ENCODE measurements at places on chromosomes 11 and 22.

- no peak for DNase-seq
Measured at GRCh38 chr22:47030143-47030661, 267.8 kb downstream of the TBC1D22A start.

DNA sequence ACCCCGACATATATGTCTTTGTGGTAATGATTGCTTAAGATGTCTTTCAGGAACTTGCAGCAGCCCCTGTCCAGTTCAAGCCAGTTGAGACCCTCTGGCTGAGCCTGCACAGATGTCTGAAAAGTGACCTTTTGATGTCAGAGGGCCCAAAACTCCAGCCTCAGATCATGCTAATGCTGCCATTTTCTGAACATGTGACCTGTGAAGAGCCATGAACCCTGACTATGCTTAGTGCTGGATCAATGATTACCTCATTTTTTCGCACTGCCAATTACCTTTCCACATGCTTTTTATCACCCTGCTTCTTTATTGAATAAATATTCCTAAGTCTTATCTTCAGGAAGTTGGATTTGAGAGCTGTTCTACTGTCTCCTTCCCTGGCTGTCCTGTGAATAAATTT lies 6.9 kb upstream of the CYP2R1 start:
- no peak for DNase-seq

DNA sequence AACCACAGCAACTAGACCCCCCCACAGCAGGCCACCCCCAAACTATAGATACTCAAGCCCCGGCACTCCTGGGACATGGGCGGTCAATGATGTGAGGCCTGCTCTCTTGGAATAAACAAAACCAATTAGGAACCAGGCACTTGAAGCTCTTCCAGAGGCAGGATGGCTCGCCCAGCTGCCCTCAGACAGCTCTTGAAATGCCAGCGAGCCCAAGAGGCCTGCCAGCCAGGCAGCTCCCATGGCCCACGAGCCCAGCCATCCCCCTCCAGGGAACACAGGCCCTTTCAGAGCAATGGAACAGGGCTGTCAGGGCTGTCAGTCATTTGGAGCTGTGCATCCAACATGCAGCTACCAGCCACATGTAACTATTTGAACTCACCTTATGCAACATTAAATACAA lies 34.0 kb upstream of the TFIP11 start:
- DNase-seq: no peak

- no peak for DNase-seq
Measured at GRCh38 chr11:128412847-128413791, 174.2 kb downstream of the ETS1 start.

DNA sequence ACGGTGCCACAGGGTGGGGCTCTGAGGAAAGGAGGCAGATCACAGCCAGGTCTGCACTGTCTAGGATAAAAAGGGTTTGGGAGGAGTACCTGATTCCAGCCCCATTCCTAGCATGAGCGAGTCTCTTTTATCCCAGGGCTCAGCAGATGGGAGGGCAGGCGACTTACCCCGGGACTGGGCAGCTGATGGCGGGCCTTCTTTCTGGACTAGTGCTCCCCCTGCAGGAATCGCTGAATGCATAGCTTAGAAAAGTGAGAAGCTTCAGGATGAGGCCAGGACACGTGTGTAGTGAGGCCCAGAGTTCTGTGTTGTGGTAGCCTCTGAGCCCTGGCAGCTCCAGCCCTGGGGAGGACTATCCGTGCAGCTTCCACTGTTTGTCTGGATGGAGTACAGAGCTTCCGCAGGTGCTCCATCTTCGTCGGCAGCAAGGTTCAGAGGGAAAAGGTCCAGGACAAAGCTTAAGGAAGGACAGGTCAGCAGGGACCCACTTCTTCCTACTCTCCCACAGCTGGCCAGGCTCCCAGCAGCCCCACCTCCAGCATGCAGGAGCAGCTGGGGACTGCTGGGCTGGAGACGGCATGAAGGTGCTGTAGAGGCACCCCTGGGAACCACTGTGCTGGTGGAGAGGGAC lies 30.4 kb downstream of the COMMD9 start:
- DNase-seq: peak; percentile 58
